ENCODE measurements at places on chromosomes 7 and 10.

- DNase-seq = no peak
Measured at GRCh38 chr10:89388806-89389205, 3.6 kb upstream of the IFIT1 start.

DNA sequence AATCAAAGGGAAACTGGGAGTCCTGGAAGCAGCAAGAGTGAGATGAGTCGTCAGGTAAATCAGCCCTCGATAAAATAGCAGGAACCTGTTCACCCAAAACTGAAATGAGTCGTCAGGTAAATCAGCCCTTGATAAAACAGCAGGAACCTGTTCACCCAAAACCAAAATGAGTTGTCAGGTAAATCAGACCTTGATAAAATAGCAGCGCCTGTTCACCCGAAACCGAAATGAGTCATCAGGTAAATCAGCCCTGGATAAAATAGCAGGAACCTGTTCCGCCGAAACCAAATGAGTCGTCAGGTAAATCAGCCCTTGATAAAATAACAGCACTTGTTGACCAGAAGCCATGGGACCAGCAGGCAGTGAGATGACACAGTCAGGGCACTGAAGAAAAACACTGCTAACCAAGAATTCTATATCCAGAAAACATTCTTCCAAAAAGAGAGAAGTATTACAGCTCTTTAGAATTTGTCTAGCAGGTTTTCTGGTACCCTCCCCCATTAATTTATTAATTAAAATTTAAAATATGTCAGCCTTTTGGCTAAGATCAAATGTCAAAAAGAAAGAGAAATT is 3.4 kb upstream of the CYP2E1 start:
- no peak for DNase-seq

- DNase-seq = no peak
Measured at GRCh38 chr7:55992346-55992745, 28.0 kb downstream of the NIPSNAP2 start.

DNA sequence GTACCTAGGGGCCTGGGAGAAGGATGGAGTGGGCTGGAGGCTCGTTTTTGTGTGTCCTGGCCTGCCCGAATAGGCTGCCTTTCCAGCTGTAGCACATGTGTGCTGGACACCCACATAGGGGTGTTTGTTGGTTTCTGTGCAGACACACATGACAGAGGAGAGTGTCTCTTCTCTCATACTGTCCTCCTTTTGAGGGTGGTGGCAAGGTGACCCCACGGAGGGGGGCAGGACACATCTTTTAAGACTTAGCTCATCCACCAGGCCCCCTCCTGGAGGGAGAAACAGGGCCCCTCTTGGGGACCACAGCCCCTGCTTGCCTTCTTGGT is 72.2 kb upstream of the PPIF start:
- DNase-seq = no peak

DNA sequence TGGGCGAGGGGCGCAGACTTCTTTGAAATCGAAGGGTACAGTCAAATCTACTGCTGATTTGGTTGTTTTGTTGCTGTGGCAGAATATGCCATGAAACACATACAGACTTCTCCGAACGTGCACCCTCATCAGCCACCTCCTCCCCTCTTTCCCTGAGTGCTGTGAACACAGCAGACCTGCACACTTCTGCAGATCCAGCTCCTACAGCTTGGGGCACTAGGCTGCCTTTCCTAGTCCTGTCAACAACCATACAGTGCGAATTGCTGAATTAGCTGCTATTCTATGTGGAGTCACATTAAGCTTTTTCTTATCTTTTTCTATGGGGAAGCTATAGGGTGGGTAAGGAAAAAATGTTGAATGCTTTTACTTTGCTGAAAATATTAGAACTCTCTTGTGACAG is 57.5 kb downstream of the COL17A1 start:
- DNase-seq = no peak

DNA sequence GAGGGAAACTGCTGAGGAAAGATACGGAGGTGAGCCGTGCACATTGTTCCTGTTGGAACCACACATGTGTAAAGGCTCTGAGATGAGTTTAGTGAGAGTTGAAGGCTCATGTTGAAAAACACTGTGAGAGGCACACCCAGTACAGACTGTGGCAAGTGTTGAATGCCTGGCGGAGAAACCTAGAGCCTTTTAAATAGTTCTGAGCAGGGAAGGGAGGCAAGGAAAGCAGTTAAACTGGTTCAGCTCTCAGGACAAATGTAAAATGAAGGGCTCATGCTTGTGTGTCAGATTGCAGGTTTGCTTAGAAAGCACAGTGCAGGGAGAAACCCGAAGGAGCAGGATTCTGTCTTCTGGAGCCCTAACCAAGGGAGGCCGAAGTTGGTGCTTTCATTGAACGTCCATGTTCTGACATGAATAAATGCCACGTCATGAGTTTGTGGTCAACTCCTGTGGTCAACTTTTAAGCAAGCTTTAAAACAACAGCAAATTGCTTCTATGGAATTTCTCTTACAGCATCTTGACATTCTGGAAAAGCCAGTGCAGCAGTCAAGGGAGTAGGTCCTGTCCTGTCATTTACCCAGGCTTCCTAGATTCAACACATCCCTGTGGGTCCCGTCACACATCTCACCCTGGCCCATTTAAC is 650.9 kb upstream of the GALNT17 start:
- DNase-seq = no peak

DNA sequence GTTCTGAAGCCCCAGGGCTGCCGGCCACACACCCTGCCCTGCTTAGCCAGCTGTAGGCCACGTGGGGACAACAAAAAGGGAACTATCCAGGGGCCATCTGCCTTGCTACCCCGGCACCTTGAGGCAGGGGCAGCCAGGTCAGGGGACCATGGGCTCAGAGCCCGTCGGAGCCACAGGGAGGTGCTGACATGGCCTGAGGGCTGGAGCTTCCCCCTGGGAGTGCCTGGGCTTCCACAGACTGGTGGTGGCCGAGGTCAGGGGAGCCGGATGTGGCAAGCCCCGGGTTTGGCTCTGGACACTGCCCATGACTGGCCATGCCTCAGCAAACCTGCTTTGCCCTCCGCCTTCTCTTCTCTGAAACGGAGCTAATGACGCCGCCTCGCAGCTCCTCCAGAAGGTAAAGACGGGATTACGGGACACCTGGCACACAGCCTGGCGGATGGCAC is 178.5 kb downstream of the EBF3 start:
- DNase-seq = no peak

GRCh38 chr7:111789870-111790269 is 227.6 kb upstream of the IMMP2L start:
- no peak for DNase-seq

DNA sequence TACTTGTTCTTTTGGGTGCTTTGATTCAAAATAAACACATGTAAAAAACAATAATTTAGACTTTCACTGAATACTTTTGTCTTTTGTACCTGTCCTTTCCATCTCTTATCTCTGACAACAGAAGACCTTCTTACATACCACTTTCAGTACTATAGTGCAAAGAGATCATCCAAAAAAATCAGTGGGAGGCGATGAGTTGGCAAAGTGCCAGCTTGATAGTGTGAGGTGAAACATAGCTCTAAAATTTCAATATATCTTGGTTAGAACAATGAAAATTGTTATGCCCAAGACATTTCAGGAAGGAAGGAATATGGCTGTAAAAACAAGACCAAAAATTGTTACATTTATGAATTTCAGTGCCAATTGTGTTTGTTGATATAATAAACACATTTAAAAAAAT is 390.2 kb upstream of the COBL start:
- no peak for DNase-seq

DNA sequence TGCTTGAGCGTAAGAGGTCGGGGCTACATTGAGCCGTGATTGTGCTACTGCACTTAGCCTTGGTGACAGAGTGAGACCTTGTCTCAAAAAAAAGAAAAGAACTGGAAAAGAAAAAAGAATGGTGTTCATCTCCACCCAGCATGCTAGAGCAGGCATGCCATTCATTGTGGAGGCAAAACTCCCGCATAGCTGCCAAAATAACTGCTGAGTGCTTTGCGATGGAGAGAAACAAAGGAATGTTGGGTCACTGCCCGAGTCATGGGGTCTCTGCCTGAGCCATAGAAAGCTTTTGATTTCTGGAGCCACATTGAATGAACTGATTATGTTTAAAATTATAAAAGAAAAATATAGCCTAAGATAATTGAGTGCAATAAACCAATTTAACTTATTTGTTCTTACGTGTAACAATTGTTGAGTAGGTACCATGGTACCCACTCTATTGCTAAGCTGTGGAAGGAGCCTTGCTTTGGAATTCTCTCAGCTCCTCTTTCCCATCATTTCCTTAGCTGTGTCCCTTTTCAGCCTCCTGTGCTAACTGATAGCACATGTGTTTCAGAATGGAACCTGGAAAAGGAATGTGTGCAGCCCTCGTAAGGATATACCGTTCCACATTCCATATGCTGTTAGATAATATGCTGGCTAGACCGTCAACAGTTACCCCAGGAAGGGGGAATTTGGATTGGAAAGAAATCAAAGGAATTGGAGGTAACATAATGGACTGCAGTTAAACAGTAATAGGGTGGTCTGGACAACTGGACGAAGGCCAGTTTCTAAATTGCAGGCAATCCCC is 99.0 kb downstream of the KIAA1217 start:
- DNase-seq = no peak

GRCh38 chr7:67542916-67543315 is 546.3 kb downstream of the TYW1 start:
- no peak for DNase-seq

DNA sequence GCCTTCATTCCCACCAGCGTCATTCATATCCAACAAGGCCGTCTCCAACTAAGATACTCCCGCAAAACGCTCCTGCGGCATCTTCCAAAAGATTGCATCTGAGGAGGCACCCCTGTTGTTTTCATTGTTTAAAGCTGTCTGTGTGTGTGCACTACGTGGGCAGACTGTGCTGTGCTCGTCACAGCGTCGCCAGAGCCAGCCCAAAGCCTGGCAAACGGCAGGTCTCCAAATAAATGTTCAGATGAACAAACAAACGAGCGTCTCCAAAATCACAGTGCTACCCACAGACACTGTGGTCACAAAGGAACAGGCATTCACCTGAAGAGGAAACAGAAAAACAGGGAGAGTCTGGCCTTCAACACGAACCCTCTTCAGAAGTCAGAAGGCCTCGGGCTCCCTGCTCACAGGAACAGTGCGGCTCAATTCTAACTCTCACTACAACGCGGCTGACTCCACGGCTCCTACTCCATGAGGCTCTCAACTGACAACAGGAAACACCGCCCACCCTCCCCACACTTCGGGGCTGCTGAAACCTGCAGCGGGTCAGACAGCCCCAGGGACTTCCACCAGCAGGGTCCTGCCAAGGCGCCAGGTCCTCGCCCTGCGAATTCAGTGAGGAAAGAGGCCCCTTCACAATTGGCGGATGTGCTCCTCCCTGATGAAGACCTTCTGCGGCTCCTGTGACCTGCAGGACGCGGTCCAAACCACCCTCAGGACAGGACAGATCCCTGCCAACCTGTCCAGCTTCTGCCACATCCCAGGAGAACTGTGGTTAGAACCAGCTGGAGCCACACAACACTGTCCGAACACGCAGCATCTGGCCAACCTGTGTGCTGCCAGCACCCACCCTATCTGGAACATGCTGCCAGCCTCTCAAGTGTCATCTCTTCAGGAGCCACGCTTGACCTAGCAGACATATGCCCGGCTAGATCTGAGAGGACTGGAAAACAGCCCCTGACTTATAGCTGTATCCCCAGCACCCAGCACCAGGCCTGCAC is 36.1 kb downstream of the MAD1L1 start:
- no peak for DNase-seq

DNA sequence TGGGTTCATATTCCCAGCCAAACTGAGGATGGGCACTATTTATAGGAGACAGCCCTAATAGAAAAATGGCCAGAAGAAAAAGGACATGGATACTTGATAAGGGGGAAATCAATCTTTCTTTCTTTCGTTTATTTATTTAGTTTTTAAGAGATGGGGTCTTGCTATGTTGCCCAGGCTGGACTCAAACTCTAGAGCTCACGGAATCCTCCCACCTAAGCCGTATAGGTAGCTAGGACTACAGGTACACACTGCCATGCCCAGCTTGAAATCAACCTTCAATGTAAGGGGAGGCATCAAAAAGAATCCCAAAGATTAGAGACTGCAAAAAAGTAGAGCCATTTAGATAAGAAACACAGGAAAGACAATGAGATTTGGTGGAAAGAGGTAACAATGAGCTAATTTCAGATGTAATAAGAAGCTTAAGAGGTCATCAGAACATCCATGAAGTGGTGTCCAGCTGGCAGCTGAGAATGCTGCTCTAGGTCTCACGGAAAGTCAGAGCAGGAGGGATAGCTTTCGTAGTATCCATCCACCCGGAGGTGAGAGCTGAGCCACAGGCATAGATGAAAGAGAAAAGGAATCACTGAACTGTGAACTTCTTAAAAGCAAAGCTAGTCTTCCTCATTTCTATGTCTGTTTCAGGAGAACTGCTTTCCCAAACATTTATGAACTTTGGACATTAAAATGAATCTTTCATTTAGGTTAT is 10.5 kb upstream of the ABLIM1 start:
- DNase-seq = no peak

DNA sequence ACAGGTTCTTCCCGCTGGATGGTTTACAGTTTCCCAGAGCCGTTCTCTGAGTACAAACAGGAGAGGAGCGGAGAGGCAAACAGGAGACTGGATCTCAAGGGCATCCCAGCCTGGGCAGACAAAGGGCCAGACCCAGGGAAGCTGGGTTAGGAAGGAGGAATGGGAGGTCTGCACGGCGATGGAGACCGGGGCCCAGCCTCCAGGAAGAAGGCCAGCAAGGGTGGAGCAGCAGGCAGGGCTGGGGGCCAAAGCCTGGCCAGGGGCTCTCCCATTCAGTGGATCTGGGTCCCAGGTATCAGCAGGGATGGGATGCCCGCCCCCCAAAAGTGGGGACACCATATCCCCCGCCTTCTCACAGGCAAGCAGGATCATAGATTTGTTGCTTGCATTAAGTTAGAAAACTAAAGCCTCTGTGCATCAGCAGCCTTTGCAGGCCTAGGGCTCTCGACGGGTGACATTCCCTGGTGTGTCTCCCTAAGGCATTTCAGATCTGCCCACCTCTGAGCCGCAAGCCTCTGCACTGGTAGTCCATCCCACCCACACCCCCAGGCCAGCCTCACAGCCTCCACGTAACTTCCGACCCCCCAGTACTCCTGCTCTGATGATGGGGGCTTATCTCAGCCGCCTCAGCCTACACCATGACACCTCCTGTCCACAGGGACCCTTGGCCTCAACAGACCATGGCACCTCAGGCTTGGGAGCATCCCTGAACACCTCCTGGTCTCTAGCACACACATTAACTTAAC is 59.9 kb downstream of the TNS3 start:
- DNase-seq = no peak

GRCh38 chr7:7519528-7519927 is 16.1 kb downstream of the COL28A1 start:
- DNase-seq = no peak

- peak; percentile 31 for DNase-seq
Measured at GRCh38 chr7:23026164-23026563, 12.2 kb upstream of the HYCC1 start.

GRCh38 chr7:128875523-128875948 is 12.9 kb downstream of the ATP6V1F start:
- no peak for DNase-seq
